ENCODE measurements at places on chromosomes 11 and 22. TPM values are rescaled to one million over a fixed set of nuclear protein-coding genes. Genes with fewer than 3 reads are reported as not detected.
A peak's percentile ranks its signal among the peaks of the same experiment; 100 is the strongest.

DNA sequence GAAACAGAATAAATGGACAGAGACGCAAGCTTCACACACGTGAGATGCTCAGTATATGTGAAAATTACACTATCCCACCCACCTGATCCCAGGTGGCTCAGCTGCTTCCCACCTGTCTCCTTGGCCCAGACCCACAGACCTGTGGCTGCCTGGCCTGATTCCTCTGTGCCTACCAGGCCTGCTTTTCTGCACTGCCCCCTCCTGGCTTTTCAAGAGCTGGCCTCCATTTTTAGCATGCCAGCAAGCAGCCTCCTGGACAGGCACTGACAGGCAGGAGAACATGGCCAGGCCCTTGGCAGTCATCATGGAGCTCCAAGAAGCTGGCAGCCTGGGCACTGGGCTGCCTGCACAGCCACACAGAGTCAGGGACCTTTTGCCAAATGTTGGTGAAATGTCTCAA is 79.5 kb upstream of the HMGXB4 start:
- H3K4me1 ChIP-seq, result no peaks in the 10 kb centered on the region
- no peak overlapping the region for H3K4me3 ChIP-seq
- no peaks in the 10 kb centered on the region for H3K27me3 ChIP-seq
- H3K27ac ChIP-seq, result no peak overlapping the region
- no peak for DNase-seq
- no peaks in the 10 kb centered on the region for H3K36me3 ChIP-seq

- no peaks in the 10 kb centered on the region for H3K4me1 ChIP-seq
- no peak overlapping the region for H3K4me3 ChIP-seq
- no peak for DNase-seq
- H3K27ac ChIP-seq, result no peak overlapping the region
These were observed 826.1 kb upstream of the CNTN5 start for GRCh38 chr11:98194611-98195010.

DNA sequence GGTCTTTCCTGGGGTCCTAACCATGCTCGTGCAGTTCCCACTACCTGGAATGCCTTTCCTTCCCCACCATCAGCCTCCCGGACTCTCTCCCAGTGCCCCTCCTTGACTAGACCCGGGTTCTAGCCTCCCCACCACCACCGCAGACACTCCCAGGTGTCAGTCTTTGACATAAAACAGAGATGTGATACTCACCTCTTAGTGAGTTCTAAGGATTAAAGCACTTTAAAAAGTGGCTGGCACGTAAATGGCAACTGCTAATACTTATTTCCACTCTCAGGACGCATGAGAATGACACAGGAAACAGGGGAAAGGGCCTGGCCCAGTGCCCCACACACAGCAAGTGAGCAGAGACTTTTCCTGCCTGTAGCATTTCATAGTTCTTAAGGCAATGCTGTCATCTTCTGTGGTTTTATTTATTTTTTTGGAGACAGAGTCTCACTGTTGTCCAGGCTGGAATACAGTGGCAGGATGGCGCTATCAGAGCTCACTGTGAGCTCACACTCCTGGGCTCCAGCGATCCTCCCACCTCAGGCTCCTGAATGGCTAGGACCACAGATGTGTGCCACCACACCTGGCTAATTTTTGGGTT is 1.9 kb upstream of the SLC25A45 start:
- H3K27ac ChIP-seq, result peak overlapping the region; percentile 48
- DNase-seq, result peak; percentile 73
- no peaks in the 10 kb centered on the region for H3K36me3 ChIP-seq

GRCh38 chr11:17263769-17264168 is 12.8 kb upstream of the NUCB2 start:
- peak; percentile 69 for DNase-seq

ROBO4 gene
- 0.66 TPM for total RNA-seq

INS gene
- total RNA-seq, result not detected
